Activated CD4-positive, alpha-beta T cell treated with anti-CD3 and anti-CD28 coated beads for 1 hour (primary cell): ENCODE measurements at places on chromosomes 13 and 19.
A peak's percentile ranks its signal among the peaks of the same experiment; 100 is the strongest.

DNA sequence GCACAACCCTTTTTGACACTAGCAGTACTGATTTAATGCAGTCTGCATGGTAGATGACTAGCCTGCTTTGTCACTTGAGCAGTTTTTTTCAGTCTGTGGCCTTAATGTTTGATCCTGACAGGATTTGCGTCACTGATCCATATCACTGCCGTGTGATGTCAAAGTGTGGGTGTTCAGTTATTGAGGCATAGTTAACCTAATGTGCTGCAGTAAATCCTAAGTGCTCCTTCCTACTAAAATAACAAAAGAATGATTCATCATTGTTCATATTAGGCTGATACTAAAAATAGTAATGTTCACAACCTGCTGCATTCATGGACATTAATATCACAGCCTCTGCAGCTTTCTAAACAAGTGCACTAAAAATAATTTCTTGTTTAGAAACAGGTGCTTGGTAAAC lies 121.9 kb upstream of the MLNR start:
- no peak for DNase-seq

DNA sequence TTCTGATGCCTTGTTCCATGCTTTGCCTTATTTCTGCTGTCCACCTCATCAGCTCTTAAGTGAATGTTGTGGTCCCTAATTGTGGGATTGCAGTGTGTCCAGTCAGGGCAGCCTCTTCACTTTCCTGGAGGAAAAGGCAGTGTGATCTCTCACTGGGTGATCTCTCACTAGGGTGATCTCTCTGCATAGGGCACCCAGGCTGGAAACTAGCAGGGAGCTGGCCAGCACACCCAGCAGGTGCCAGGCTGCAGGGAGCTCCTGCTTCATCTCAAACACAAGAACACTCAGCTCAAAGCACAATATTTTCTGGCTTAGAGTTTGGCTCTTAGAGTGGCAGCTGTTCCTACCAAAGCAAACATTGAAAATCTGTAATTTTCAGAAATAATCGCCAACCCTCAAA lies 36.5 kb upstream of the TSHZ3 start:
- DNase-seq, result no peak

- no peak for DNase-seq
Observed at GRCh38 chr13:85597790-85598500, 201.3 kb downstream of the SLITRK6 start.

- DNase-seq, result no peak
Observed at GRCh38 chr19:56866538-56866937, 26.0 kb upstream of the PEG3 start.

GRCh38 chr13:88472316-88472715 lies 801.1 kb downstream of the SLITRK5 start:
- DNase-seq, result no peak

DNA sequence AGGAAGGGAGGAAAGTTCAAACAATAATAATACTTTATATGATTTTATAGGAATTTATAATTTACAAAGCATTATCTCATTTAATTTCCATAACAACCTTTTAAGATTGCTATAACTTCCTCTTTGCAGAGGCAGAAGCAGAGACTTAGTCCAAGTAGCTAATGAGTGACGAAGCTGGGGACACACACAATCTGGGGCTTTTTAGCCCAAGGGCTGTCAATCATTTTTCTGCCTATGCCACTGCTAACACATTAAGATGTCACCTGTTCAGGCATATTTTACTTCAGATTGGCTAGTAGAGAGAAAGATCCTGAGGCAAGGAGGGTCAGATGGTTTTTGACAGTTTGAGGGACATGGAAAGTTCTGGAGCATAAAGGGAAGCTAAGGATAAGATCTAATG lies 12.6 kb downstream of the SCEL start:
- no peak for DNase-seq

- no peak for DNase-seq
Observed at GRCh38 chr19:50230379-50231351, 27.2 kb downstream of the MYH14 start.

- DNase-seq, result no peak
Observed at GRCh38 chr19:7113233-7113632, 43.7 kb downstream of the ZNF557 start.

- DNase-seq, result no peak
Observed at GRCh38 chr19:16367261-16367683, 42.6 kb downstream of the KLF2 start.

GRCh38 chr13:77372275-77372674 lies 45.4 kb upstream of the MYCBP2 start:
- DNase-seq, result no peak

DNA sequence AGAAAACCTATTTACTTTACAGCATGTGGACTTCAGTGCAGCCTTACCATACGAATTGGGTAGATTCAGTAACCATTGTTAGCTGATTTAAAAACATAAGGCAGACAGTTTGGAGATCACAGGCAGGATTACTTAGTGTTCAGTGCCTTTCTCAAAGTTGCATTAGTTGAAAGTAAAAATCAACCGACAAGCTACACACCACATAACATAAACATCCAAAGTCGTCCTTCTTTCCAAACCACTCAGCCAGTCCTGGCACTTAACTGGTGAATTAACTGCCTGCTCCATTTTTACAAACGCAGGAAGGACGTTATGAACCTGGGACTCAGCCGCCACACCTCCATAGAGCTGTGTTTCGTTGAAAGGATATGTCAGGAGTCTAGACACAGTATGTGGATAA lies 91.4 kb downstream of the COL4A1 start:
- no peak for DNase-seq

DNA sequence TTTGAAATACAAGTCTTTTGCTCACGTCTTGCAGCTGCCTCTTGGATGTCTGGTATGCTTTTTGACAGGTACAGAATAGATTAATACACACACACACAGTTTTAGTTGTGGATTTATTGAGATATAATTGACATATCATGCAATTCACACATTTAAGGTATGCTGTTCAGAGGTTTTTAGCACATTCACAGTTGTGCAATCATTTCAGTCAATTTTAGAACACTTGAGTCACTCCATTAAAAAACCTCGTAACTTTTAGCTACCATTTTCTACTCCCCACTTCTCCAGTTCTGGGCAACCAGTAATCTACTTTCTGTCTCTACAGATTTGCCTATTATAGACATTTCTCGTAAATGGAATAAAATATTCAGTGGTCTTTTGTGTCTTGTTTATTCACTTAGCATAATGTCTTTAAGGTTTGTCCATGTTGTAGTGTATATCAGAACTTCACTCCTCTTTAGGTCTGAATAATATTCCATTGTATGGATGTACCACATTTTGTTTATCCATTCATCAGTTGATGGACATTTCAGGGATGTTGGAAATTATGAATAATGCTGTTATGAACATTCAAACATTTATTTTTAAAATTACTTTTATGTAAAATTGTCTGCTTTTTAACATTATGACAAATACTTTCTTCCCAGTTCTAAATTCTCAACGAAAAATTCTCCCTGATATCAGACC lies 2.5 kb upstream of the ZMYM2 start:
- DNase-seq, result no peak

GRCh38 chr19:38400361-38400760 lies 2.5 kb upstream of the FAM98C start:
- no peak for DNase-seq

DNA sequence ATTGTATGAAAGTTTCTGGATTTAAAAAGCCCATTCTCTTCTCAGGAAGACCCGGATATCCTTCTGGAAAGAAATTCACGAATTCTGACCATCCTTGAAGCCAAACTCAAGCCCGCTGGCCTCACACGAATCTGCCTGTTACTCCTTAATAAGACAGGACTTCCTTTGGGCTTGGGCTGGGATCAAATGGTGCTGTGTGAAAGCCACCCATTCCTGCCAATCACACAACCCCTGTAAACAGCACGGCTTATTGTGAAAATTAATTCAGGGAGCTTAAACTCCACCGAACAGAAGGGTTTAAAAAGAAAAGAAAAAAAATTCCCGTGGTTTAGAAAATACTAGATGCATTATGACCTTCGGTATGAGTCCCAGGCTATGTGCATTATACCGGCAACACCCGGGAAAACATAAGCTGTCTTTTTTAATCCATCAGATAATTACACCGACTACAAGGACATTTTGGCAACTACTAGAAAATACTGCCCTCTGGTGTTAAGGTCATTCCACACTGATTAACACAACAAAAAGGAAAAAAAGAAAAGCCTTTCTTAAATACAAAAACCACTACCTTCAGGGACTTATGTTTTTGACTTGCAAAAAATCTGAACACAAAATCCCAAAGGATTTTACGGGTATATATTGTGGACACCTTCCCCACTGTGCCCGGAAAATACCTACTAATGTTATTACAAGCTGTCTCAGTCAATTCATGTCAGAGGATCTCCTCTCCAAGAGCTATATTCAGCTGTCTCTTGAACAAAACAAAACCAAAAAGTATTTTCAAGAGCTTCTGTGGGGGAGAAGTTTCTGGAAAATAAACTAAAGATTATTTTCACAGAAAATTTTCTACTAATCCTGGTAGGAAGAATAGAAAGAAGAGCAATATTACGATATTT lies 76.0 kb upstream of the LSM14A start:
- no peak for DNase-seq

- DNase-seq, result no peak
Observed at GRCh38 chr13:35478271-35479037, 2.0 kb upstream of the MAB21L1 start.

GRCh38 chr13:37959284-37959683 lies 89.7 kb upstream of the TRPC4 start:
- DNase-seq, result no peak

DNA sequence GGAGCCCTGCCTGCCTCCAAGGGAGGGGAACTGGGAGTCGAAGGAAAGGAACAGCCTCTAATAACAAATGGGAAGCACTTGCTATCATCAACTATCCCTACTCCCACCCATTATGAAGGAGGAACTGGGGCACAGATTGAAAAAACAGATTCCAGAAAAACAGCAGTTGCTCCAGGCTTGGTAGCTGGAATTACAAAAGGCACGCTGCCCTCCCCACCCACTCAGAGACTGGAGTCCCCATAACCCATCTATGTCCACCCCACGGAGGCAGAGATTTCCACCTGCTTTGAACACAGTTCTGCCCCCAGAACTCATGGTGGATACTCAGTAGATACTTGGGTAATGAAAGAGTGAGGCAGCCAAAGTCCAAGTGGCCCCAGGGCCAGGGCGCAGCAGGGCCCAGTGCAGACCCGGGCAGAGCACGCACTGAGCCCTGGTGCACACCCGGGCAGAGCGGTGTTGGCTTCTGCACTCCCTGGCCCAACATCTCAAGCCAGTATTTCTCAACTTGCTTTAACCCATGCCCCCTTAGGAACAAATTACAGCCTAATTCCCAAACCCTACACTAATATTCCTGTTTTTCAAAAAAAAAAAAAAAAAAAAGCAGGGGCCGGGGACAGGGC lies 19.1 kb upstream of the CCNP start:
- no peak for DNase-seq

GRCh38 chr19:45960595-45961235 lies 12.9 kb downstream of the NOVA2 start:
- no peak for DNase-seq

DNA sequence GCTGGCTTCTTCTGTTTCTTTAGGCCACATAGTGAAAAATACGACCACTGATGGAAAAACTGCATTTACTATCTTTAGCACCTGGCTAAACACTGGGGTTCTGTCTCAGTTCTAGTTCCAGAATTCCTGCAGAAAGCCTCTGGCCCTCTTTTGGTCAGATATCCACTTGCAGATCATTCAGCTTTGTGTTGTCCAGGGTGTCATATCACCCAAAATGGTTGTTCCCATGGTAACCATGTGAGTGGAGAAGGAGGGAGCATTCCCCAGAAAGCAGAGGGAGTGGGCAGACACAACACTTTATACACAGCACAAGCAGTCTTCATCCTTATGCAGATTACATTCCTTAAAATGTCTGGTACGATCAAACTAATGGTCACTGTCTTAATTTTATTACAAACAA lies 73.5 kb downstream of the CAB39L start:
- no peak for DNase-seq

GRCh38 chr19:823565-824121 lies 1.9 kb upstream of the PLPPR3 start:
- no peak for DNase-seq

GRCh38 chr19:30224689-30225606 lies 147.2 kb upstream of the ZNF536 start:
- DNase-seq, result no peak

GRCh38 chr13:37884674-37885073 lies 15.1 kb upstream of the TRPC4 start:
- no peak for DNase-seq

- DNase-seq, result no peak
Observed at GRCh38 chr19:10553087-10553667, 9.5 kb downstream of the ATG4D start.

GRCh38 chr19:3250675-3251074 lies 26.2 kb downstream of the CELF5 start:
- peak; percentile 17 for DNase-seq

- DNase-seq, result no peak
Observed at GRCh38 chr13:104021806-104022397, 955.7 kb upstream of the SLC10A2 start.

DNA sequence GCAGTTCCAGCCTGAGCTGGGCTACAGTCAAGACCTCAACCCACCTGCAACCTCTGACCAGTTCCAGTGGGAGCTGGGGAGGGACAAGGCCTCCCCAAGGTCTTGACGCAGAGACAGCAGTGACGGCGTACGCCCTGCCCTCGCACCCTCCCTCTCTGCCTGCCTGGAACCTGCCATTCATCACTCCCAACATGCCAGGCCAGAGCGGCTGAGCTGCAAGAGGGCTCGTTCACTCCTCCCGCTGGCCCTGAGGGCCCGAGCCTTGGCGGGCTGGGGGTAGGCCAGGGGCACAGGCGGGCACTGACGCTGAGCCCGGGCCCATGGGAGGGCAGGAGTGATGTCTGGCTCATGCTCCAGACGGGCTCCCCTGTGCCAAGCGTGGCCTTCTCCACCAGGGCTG lies 8.2 kb downstream of the NDUFA11 start:
- DNase-seq, result no peak

DNA sequence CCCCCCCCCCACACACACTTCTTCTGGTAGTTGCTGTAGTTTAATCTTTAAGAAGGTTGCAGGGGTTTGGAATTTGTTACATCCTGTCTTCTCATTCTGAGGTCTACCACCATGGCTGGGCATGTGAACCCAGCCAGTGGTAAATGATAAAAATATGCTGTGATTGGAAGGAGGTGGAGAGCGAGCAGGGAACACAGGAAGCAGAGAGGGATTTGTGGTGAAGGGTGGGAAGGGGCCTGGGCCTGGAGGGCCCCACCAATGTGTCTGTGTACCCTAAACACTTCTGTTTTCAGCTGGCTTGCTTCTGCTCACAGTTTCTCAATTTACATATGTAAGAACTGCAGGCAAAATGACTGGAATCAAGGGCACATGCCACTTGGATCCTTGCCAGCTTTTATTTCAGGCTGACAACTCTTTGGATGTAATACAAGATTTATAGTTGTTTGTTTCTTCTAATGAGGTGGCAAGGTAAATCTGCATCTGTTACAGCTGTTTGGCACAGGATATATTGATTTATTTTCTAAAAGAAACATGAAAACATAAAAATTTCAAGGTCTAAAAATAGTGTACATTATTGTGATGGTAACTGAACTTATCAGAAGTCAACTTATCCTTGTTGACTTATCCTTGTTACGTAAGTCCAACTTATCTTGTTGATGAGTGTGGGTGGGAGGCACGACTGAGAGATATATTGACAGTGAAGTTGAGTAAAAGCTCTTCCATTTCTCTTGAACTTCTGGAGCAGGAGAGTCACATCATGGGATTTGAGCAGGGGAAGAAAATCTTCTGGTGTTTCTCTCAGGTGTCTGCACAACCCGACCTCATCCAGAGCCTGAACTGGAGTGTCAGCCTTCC lies 313.2 kb downstream of the SHISA2 start:
- DNase-seq, result no peak
